ENCODE measurements at places on chromosomes 6 and 20.

DNA sequence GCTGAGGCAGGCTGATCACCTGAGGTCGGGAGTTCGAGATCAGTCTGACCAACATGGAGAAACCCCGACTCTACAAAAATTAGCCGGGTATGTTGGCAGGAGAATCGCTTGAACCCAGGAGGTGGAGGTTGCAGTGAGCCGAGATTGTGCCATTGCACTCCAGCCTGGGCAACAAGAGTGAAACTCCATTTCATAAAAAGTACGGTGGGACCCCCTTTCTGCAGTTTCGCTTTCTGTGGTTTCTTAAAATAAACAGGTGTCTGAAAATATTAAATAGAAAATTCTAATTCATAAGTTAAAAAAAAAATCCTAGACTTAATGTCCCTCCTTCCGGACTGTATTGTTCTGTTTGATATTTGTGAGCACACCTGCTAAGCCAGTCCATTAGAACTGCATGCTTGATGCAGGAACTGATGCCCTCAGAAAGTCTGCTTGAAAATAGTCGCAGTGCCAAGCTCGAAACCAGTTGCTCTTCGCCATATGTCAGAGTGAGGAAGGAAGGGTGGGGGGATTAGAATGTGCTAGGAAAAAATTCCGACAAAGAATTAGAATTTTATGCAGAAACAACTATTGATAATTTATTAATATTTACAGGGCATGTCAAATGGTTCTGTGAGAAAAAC is 85.9 kb downstream of the JARID2 start:
- DNase-seq: no peak

DNA sequence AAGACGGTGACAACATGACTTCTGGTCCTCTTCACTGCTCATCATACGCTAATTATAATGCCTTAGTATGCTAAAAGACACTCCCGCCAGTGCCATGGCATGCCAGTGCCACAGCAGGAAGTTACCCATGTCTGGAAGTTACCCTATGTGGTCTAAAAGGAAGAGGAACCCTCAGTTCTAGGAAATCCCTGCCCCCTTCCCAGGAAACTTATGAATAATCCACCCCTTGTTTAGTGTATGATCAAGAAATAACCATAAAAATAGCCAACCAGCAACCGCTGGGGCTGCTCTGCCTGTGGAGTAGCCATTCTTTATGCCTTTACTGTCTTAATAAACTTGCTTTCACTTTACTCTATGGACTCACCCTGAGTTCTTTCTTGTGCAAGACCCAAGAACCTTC is 15.8 kb upstream of the SERPINB9 start:
- peak; percentile 85 for DNase-seq

GRCh38 chr6:128509709-128510108 is 10.7 kb downstream of the PTPRK start:
- no peak for DNase-seq

DNA sequence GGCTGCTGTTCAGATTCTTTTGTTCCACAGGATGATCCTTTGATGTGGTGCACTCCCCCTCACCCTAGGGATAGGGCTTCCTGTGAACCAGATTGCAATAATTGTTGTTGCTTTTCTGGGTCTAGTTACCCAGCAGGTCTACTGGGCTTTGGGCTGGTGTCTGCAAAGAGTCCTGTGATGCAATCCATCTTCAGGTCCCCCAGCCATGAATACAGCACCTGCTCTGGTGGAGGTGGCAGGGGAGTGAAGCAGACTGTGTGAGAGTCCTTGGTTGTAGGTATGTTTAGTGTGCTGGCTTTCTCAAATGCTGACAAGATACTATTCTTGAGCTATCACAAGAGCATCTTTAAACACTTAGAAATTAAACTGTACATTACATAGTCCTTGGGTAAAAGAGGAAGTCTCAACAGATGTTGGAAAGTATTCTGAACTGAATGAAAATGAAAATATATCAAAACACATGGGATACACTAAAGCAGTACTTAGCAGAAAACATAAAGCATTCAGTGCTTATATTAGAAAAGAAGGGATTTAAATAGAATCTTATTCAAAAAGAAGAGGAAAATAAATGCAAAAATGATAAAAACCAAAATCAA is 49.1 kb upstream of the CCR6 start:
- no peak for DNase-seq

- DNase-seq: no peak
Observed at GRCh38 chr20:63968928-63969760, 586 bp downstream of the ZNF512B start.

DNA sequence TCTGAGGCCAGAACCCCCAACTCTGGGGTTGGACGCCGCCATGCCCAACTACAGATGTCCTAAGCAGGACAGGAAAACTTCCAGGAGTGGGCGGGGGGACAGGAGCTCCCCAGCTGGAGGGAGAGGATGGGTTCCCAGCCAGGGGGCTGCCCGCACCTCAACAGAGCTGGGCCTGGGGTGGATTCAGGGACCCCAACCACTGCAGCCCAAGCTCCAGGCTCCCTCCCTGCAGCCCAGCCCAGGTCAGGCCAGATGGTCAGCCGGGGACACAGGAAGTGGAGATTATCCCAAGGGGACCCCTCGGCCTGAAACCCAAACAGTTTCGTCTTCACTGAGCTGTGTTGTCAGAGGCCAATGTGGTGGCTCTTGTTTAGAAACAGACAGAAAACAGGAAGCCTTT is 9.4 kb downstream of the LAMA5 start:
- DNase-seq: no peak

- DNase-seq: no peak
Observed at GRCh38 chr6:165652766-165653165, 10.3 kb downstream of the PDE10A start.

DNA sequence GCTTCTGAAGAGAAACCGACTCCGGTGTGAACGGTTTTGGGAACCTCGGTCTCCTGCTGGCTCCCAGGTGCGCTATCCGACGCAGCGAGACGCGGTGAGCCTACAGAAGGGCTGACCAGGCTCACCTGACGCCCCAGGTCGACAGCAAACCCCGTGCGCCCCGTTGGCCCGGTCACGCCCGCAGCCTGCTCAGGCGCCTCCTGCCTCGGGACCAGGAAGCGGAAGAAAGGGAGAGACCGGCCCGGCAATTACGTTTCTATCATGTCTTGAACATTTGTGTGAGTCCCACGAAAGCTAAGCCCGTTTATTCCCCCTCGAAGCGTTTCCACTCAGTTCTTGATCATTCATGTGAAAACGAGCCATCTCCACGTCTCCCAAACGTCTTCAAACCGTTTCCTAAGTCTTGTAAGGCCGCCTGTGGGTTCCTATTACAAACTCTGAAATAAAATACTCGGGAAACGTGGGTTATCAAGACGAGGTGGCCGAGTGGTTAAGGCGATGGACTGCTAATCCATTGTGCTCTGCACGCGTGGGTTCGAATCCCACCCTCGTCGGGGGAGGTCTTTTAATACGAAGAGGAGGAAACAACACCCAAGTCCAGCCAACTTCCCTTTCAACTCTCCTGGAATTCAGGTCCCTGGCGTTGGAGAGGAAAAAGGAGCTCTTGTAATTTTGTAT is 150.5 kb upstream of the PRSS16 start:
- DNase-seq: peak; percentile 45

- DNase-seq: no peak
Observed at GRCh38 chr6:41858703-41859102, 36.5 kb downstream of the USP49 start.

GRCh38 chr20:45948261-45948733 is 13.8 kb downstream of the PCIF1 start:
- DNase-seq: no peak

GRCh38 chr6:2971420-2972218 is at the start of gene SERPINB6:
SERPINB6 (minus strand) TSS chr6:2971567; CDS start chr6:2959332, 12,235 bp downstream.
- DNase-seq: peak; percentile 60

DNA sequence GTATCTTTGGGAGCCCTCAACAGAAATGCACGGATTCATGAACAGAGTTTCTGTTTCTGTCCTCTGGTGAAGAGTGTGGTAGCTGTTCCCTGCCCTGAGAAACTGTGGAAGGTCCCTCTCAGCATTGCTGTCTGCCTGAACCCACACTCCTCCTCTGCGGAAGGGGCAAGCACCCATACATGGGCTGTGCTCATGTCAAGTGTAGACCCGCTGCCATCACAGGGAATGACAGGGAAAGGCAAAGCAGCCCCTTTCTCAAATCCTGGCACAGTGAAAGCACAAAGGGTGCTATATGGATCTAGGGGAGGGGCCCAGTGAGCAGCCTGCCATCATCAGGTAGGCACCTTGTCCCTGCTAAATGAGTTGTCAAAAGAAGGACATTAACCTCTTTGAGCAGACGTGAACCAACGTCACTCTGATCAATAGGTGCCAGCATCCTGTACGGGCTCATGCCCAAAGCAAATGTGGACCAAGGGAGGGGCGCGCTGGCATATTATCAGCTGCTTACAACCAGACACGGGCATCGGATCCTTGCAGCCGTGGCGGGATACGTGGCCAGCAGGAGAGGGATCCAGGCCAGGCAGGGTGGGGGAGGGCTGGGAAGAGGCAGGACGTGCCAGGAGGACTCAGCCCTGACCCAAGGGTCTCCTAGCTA is 231.2 kb upstream of the PMEPA1 start:
- no peak for DNase-seq

- DNase-seq: no peak
Observed at GRCh38 chr6:118876198-118876597, 17.8 kb upstream of the ASF1A start.

- DNase-seq: peak; percentile 63
Observed at GRCh38 chr6:72616406-72617015, 5.4 kb upstream of the KCNQ5 start.

- DNase-seq: no peak
Observed at GRCh38 chr20:60139663-60140446, 181.6 kb downstream of the CDH26 start.

DNA sequence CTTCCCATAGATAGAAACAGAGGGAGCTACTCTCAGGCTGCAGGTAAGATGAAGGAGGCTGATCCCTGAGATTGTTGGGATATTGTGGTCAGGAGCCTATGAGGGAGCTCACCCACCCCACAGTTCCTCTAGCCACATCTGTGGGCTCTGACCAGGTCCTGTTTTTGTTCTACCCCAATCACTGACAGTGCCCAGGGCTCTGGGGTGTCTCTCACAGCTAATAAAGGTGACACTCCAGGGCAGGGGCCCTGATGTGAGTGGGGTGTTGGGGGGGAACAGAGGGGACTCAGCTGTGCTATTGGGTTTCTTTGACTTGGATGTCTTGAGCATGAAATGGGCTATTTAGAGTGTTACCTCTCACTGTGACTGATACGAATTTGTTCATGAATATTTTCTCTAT is 2.8 kb downstream of the HLA-F start:
- DNase-seq: no peak

DNA sequence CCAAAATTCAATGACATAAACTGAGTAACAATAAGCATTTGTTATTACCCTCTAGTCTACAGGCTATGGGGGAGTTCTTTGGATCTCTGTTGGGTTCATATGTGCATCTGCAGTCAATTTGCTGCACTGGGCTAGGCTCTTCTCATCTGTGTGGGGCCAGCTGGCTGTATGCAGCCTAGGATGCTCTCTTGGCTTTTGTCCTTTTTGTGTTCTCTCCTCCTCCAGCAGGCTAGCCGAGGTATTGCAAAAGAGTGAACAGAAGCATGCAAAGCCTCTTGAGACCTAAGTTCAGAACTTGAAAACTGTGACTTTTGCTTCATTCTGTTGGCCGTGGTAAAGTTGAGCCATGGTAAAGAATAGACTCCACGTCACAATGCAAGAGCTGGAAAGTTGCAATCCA is 62.8 kb upstream of the FOXO3 start:
- peak; percentile 11 for DNase-seq

- no peak for DNase-seq
Observed at GRCh38 chr6:141105481-141105880, 1027.2 kb upstream of the GJE1 start.

GRCh38 chr6:151553416-151554165 is 59.8 kb downstream of the CCDC170 start:
- DNase-seq: peak; percentile 17

DNA sequence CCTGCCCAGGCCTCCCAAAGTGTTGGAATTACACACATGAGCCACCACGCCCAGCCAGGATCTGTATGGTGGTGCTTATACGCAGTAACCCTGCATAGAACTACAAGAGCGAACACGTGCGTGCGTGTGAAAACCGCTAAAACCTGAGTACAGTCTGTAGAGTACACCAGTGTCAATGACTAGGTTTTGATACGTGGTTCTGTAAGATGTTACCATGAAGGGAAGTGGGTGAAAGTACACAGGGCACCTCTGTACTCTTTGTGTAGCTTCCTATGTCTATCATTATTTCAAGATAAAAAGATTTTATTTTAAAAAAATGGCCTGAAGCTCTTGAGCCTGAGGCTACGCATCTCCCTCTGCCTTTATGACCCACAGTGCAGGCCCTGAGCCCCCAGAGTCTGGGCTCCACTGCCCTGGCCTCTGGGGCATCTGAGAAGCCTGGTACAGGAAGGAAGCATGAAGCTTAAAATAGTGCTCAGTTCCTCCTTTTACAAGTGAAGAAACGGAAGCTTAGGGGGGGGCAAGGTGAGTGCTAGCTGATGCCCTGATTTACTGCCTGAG is 21.6 kb downstream of the LY86 start:
- no peak for DNase-seq

- no peak for DNase-seq
Observed at GRCh38 chr6:106600329-106600728, 29.0 kb downstream of the RTN4IP1 start.

Data from suppressor macrophage treated with lipopolysaccharide for 1 hour (primary cell).